ENCODE measurements at places on chromosomes 4 and X.

DNA sequence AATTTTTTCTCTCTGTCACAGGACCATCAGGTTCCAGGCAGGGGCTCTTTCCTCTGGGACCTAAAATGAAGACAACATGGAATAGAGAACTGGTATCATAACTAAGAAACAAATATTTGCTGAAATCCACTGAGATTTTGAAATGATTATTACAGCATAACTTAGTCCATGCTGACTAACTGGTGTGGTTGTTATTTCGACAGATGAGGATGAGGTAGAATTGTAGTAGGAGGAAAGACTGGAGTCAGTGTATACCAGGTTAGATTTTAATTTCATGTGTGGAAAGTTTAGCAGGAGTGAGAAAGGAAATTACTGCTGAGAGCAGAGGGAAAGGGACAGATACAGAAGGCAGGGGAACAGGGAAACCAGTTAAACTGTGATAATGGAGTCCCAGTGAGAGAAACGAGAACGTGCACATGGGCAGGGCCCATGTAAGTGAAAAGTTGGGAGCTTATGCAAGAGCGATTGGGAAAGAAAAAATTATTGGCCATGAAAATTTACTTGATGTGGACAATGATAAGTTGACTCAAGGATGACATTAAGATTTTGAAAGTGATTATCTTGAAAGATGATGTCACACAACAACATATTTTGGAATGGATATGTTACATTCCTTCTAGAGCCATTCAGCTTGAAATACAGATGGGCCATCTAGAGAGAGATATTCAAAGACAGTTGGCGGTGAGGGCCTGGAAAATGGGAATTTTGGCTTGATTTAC lies 98.7 kb upstream of the DDIT4L start:
- DNase-seq: peak; percentile 38

DNA sequence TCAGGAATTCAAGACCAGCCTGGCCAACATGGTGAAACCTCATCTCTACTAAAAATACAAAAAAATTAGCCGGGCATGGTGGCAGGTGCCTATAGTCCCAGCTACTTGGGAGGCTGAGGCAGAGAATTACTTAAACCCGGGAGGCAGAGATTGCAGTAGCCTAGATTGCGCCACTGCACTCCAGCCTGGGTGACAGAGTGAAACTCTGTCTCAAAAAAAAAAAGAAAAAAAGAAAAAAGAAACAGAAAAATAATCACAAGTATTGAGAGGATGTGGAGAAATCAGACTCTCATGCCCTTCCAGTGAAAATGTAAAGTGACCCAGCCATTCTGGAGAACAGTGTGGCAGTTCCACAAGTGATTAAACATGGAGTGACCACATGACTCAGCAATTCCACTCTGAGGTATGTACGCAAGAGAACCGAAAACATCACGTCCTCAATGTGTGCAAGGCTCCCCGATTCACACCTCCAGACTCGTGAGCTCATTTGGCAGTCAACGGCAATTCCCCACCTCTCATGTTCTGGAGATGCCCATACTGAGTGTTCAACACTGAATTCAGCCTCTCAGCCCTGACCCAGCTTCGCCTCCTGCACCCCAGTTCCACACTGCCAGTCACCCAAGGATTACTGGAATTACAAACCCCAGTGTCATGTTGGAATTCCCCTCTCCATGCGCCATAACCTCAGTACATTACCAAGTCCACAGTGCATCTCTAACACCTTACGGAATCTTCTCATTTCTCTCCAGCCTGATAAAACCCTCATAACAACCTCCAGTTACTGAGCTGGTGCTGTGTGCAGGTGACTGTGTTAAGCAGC lies 21.1 kb downstream of the ACOX3 start:
- DNase-seq: peak; percentile 81

- no peak for DNase-seq
Observed at GRCh38 chrX:85454295-85454694, 74.8 kb upstream of the POF1B start.

DNA sequence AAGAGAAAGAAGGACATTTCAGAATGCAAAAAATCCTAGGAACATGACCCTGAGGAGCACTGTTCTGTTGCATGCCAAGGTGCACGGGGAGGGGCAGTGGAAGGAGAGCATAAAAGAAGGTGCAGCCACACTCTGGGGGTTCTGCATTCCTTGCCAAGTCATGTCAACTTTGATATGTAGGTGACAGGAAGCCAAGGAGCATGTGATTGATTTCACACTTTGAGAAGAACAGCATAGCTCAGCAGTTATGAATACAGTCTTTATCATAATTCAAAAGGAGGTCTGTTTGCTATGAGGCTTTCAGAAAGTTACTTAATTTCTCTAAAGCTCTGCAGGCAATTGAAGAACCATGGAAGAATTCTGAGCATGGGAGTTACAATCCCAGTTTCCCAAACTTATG lies 50.6 kb downstream of the SCFD2 start:
- DNase-seq: no peak

DNA sequence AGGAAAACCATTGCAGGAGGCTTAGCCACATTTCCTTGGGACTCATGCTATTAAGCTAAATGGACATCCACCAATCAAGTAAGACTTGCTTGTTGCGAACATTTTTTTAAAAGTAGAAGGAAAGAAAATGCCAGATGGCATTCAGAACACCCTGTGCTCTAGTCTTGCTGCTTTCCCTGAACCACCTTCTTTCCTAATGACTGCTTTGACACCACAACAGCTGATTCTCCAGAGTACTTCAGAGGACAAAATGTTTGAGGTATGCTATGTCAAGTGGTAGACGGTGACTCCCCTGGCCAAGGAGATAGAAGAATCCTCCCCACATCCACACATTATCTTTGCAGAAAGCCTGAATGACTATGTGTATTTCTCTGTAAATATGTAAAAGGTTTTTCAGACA lies 65.4 kb downstream of the ANK2 start:
- no peak for DNase-seq

- DNase-seq: no peak
Observed at GRCh38 chr4:7388627-7389026, 46.1 kb downstream of the PSAPL1 start.

DNA sequence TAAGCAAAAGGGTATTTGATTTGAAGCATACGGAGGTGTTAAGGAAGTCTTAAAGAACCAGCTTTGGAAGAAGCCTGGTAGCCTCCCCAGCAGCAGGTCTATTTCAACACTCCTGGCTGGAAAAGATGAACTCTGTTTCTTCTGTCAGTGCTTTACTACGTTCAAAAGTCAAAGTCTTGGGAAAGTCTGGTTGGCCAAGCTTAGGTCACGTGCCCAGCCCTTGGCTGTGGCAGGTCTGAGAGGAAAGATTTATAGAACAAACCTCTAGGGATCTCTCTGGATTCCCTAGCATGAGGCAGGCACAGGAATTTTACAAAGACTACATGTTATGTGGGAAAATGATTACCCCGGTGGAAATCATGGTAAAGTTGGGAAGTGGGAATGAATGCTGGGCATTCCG lies 8.6 kb upstream of the ARHGAP10 start:
- no peak for DNase-seq

DNA sequence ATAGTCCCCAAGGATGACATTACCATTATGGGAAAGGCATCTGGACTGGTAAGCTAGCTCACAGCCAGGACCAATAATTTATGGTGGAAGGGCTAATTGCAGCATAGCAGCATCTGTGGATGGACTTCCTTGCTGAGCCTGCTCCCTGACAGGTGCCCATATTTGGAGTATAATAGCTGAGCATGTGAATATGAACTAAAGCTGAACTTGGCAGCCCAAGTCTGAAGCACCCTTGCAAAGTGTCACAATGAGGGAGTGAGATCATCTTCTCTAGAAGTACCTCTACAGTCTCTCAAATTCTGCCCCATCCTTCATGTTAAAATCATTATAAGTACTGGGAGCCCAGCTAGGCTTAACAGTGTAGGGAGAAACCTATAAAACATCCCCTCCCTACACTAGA lies 128.2 kb upstream of the INPP4B start:
- no peak for DNase-seq

DNA sequence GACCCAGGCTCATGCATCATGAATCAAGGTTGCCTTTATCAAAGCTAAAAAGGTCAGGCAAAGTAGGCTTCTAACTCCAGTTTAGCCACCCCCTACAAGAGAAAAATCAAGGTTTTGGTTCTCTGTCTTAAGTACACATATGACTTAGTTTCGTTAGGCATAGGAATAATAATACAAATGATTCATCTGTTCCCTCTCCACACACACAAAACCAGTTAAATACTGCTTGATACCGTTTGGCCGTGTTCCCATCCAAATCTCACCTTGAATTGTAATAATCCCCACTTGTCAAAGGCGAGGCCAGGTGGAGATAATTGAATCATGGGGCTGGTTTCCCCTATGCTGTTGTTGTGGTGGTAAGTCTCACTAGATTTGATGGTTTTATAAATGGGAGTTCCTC lies 226.2 kb downstream of the HS6ST2 start:
- no peak for DNase-seq

DNA sequence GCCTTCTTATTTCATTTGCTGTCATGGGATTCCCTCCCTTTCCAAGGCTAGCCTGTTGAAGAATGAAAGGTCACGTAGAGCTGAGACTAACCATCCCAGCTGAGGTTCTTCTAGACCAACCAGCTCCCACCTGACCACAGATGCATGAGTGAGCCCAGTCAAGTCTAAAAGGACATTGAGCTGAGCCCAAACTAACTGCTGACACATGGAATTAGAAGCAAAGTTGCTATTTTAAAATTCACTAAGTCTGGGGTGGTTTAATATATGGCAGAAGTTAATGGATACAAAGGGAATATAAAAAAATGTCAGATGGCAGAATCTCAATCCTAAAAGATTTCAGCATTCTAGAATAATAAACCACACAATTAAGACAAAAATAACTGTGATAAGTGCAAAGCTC lies 118.9 kb upstream of the RASGEF1B start:
- DNase-seq: no peak

DNA sequence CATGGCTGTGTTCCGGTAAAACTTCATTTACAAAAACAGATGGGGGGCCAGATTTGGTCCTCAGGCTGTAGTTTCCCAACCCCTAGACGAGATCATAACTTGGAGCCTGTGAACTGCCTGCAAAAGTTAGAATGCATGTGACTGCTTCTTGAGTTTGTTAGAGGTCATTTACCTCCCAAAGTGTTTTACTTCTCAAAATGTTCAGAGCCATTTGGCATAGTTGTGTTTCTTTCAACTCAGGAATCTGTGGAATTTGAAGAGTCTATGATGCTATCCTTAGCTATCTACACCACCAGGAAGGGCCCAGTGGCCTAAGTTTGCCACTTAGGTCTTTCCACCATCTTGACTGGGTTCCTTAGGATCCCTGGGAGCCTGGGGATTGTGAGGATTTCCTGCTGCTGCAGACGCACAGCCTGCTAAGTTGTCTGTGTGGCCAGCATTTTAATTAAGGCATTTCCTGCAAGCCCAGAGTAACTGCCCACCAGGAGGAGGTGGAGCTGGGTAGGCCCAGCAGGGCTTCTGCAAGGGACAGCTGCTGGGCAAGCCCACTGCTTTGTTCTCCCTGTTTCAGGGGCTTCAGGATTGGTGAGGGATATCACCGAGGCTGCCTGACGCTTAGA lies 53.1 kb downstream of the CCNI start:
- peak; percentile 95 for DNase-seq

GRCh38 chr4:32106767-32107166 lies 1386.6 kb downstream of the PCDH7 start:
- DNase-seq: no peak

DNA sequence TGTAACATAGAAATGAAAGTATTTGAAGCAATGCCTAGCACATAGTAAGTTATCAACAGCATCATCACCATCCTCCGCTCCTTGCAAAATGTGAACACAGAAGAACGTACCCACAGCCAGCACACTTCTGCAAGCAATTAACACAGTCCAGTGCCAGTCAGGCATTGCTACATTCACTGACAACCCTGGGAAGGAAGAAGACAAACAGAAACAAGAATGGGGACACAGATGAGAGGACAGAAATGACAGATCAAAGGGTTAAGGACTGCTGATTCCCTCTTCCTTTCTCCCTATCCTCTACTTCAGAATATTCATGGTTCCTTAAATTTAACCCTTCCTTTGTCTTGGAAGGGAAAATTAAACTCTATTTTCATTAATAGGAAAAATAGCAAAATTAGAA lies 53.1 kb downstream of the CHM start:
- DNase-seq: peak; percentile 3

DNA sequence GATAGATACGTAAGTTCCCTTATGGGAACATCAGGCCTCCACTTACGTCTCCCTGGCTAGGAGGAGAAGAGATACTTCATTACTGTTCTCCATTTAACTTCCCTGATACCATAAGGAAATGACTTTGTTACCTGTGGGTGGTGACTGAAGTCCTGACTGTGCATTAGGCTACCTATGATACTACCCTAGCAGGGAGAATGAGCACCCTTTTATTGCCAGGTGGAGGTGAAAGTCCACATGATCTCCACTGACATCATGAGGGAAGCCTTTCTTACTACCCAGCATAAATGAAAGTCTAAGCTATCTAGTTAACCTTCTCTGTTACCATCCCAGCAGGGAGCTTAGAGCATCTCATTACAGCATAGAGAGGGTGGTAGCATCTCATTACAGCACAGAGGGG lies 24.4 kb upstream of the LAMTOR3 start:
- DNase-seq: no peak

DNA sequence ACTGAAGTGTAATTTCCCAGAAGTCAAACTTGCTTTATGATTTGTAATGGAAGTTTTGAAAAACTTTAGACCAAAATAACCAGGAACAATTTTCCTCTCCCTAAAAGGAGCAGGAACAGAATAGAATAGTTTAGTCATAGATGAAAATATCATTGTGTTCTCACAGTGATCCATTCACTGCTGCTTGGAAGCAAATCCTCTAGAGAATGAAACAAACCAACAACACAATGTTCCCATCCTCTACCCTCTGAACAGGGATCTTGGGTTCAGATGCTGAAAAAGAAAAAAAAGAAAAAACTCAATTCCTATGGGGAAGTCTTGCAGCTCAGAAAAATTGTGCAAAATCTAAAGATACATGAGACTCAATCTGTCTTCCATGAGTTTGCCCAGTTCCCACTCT lies 12.2 kb downstream of the DSPP start:
- DNase-seq: no peak

DNA sequence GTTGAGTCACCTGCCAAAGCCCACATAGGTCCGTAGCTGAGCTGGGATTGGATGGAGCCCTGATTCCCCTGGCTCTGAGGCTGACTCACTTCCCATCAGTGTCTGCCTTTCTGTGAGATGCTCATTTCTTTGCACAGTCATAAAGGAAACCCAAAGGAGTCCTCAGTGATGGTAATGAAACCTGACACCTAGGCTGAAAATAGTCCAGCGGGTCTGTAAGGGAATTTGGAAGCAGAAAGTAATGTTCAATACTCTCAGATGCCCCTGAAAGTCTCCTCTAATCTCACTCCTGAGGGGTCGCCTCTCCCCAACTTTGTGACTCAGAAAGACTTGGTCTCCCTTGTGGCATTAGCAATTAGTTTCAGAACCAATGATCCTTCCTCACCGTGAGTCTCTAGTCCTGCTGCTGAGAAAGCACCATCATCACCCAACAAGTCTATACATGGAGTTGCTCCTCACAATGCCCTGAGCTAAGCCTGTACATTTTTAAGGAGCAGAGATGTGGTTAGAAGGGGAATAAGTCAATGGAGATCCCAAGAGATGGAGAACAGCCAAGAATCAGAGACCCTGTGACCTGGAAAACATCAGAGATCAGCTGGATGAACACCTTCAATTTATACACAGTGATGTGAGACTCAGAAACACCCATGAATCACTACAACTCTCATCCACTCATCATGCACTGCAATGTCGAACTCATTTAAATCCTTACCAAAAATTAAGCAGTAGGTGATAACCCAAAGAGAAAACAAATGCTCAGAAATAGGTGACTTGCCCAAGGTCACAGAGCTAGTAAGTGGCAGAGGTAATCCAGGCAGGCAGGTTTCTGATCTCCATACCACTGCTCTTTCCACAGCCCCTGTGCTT lies 219.0 kb upstream of the CPEB2 start:
- DNase-seq: peak; percentile 31

GRCh38 chrX:67648361-67648760 lies 104.5 kb downstream of the AR start:
- no peak for DNase-seq

Data from EH (cell line).